ENCODE measurements at places on chromosomes 16 and 17.

DNA sequence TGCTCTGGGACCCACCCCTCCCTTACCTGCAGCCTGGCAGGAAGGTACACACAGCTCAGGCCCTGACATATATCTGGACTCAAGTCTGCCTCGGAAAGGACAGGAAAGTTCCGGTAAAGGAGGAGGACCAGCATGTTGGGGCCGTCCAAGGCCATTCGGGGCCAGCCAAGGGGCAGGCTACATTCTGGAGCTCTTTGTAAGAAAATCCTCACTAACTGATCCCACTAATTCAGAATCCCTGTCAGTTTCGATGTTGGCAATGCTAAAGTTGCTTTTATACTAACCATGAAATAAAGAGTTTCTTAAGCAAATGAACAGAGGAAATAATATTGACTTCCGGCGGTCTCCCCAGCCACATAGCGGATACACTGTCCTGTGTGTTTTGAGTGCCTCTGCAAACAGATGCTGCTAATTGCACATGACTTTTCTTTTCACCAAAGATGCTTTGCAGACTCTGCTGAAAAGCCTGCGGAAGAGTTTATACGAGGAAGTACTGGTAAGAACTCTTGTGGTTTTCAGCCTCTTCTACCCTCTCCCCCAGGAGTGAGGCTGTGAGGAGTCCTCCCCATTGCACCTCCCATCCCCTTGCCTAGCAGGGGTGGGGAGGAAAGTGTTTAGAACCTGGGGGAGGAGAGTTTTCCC lies 54.8 kb downstream of the PLXDC1 start:
- DNase-seq = no peak

DNA sequence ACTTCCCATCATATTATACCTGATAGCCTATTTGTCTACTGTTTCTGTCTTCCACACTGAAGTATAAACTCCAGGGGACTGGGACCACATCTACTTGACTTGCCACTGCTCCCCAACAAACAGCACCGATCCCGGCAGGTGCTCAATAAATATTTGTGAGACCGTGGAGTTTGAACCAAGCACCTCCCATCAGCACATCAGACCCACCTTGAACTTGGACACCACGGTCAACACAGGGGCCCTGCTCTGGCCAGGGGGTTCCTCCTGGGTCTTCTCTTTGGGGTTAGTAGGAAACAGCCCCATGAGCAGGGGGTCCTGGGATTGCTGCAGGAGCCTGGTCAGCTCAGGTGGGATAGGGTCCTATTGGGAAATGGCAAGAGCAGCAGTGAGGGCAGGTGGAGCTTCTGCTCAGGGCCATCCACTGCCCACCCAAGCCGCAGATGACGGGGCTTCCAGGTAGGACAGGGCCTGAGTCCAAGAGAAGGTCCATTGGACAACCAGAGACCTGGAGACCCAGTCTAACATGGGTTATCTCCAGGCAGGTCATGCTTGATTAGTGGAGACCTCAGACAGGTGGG lies 19.9 kb downstream of the ZNHIT3 start:
- DNase-seq = no peak

DNA sequence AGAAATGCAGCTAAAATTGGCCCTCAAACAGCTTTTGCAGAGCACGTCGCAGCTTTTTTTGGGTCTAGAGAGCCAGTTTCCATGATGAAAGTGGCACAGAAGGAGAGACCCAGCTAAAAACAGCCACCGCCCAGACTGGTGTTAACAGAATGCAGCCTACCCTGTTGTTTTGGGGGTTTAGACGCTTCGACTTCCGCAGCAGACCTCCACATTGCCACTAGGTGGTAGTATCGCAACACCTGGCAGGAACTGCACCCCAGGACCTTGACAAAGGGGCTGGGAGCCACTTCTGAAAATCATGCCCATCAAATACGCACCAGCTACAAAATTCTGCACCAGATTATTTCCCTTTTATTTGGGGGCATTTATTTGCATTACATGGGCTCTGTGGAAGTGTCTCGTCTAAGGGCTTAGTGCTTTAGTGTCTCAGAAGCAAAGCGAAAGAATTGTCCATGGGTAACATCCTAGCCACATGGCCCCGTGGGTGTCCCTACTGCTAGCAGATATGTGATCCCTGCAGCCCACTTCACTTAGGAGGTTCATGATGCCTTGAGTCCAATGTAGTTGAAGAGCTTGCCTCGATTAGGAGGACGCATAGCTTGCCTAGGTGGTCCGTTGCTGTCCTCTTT lies 167.1 kb downstream of the HAPSTR1 start:
- peak; percentile 78 for DNase-seq

DNA sequence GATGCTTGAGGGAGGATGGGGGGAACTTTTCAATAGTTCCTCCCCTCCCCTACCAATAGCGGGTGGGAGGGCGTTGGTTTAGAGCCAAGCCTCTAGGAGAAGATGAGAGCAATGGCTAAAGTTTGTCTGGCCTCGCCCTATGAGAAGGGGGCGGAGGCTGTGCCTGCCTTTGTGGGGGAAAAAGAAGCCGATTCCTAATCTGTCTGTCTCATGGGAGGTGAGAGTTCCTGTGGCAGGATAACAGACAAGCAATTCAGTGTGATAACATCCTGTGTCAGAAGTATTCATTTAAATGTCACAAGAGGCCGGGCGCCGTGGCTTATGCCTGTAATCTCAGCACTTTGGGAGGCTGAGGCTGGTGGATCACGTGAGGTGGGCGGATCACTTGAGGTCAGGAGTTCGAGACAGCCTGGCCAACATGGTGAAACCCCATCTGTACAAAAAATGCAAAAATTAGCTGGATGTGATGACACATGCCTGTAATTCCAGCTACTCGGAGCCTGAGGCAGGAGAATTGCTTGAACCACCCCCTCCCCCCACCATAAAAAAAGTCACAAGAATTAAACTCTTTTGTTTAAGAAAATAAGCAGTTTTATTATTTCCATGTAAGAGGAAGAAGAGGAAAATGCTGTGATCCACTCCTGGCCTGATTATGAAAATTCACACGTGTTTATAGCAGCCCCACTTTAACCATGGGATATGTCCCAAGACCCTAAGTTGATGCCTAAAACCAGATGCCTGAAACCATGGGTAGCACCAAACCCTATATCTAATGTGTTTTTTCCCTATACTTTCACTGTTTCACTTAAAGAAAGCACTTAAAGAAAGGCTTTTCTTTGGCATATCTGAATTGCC lies 1.7 kb downstream of the SLFN5 start:
- no peak for DNase-seq

GRCh38 chr17:67637901-67638641 lies 79.7 kb upstream of the NOL11 start:
- DNase-seq = no peak

GRCh38 chr16:49674990-49675389 lies 180.9 kb downstream of the ZNF423 start:
- no peak for DNase-seq

GRCh38 chr17:1810450-1811103 lies 19.1 kb downstream of the SMYD4 start:
- DNase-seq = no peak

- DNase-seq = no peak
Measured at GRCh38 chr17:38609280-38610031, 3.7 kb upstream of the SRCIN1 start.

- no peak for DNase-seq
Measured at GRCh38 chr16:1785846-1786170, 3.0 kb downstream of the NUBP2 start.

DNA sequence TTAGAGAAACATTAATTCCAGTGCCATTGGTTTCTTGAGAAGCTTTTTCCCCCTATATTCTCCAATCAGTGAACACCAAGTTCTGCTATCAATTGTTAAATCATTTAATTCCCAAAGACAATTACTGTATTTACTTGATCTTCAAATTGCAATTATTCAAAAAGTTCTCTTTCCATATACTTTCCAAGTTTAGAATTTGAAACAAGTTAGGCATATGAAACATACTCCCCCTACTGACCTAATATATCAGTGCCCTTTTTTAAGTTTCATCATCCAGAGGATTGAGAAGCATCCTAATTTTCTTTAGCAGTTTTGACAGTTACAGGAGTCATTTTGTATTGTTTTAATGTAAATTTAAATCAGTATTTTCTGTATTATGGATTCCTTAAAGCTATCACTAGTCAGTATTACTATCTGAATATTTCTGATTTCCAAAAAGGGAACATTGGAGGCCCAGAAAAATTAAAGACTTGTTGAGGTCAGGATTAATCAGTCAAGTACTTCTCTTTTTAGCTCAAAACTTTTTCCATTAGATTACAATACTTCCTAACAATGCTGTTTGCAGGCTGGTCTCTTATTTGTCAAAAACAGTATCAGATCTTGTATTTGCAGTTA lies 16.3 kb downstream of the MEIOC start:
- no peak for DNase-seq

- no peak for DNase-seq
Measured at GRCh38 chr17:7219229-7219811, 316 bp downstream of the DLG4 start.

DNA sequence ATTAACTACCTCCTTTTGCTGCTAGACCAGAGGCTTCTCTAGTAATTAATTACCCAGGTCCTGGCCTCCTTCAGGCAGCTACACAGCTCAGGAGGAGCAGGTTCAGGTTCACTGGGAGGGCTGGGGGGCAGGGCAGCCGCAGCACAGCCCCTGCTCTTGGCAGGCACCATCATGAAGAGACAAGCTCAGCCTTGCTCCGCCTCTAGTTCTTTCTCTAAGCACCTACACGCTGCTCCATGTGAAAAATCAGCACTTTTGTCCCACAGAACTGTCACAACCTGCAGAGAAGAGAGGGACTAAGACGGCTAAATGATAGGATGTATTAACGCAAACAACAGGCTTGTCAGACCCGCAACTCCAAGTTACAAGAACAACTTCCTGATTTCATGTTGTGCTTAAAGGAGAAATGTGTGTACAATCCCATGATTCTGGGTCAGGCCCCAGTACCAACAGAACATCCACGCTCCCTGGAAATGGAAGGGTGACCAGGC lies 53.4 kb downstream of the GRB2 start:
- DNase-seq = peak; percentile 48

GRCh38 chr16:27816561-27816960 lies 247.0 kb downstream of the GSG1L start:
- peak; percentile 73 for DNase-seq

- DNase-seq = no peak
Measured at GRCh38 chr16:29663807-29664090, 702 bp downstream of the SPN start.

- DNase-seq = no peak
Measured at GRCh38 chr17:56297184-56297583, 143.9 kb downstream of the ANKFN1 start.

GRCh38 chr17:34858591-34859565 lies 102.4 kb downstream of the CCT6B start:
- no peak for DNase-seq

DNA sequence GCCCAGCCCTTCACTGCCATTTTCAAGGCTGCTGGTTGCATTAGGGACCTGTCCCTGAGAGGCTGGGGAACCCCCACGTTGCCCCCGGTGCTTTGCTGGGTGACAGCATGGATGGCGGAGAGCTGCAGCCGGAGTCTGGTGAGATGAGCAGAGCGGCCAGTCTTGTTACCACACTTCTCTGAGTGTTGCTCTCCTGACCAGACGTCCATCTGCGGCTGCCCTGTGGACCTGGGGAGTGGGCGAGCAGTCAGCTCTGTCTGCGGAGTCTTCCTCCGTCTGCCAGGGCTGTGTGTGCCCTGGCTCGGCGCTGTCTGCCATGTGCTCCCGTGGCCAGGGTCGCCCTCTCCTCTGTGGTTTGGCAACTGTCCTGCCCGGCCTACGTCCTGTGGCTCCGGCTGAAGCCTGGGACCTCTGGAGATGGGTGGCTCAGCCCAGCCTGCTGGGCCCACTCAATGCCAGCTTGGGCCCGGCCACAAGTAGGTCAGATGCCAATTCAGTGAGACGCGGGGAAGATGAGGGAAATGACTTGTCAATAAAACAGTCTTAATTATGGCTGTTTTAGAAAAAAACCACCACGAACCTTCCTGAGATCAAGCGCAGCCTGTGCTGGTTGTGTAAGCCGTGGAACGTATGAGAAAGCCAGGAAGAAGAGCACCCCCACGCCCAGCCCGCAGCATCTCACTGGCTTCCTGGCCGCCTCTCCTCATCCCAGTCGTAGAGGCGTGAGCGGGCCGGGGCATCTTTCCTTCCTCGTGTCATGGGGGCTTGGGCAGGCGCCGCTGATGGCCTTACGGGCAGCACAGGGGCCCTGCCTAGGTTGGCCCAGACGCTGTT lies 7.9 kb downstream of the KCTD5 start:
- no peak for DNase-seq

DNA sequence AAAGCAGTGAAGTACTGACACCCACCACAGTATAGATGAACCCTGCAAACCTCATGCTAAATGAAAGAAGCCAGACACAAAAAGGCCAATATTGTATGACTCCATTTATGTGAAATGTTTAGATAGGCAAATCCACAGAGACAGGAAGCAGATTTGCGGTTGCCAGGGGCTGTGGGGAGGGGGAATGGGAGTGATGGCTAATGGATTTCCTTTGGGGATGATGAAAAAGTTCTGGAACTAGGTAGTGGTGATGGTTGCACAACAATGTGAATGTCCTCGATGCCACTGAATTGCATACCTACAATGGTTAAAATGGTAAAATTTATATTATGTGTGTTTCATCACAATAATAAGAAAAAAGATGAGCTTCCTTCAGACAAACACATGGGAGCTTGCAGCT lies 28.4 kb upstream of the WFIKKN2 start:
- DNase-seq = no peak

GRCh38 chr16:66698046-66698445 lies 1.5 kb upstream of the CMTM4 start:
- no peak for DNase-seq

GRCh38 chr17:20225162-20226115 lies 216.3 kb downstream of the SPECC1 start:
- DNase-seq = peak; percentile 72

- DNase-seq = no peak
Measured at GRCh38 chr17:72357764-72358365, 237.0 kb downstream of the SOX9 start.

DNA sequence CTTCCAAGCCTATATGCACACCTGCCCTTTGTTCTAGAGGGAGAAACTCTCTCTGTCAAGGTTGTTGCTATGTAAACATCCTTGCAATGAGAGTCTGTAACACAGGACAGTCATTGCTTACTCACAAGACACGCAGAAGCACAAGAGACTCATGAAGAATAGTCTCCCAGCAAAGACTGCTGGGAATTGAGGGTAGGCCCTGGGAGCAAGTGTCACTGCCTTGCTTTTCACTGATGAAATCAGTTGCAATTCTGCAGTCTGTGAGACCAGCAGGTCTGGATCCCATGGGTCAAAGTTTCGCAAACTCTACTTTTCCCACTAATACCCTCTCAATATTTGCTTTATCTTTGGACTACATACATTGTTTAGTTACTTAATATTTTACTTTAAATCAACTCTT lies 177.4 kb downstream of the FTO start:
- DNase-seq = no peak
